Mucosa of descending colon (tissue), 3 donors: ENCODE measurements at places on chromosomes 3 and 15. TPM values are rescaled to one million over a fixed set of nuclear protein-coding genes. Genes with fewer than 3 reads are reported as not detected.

DNA sequence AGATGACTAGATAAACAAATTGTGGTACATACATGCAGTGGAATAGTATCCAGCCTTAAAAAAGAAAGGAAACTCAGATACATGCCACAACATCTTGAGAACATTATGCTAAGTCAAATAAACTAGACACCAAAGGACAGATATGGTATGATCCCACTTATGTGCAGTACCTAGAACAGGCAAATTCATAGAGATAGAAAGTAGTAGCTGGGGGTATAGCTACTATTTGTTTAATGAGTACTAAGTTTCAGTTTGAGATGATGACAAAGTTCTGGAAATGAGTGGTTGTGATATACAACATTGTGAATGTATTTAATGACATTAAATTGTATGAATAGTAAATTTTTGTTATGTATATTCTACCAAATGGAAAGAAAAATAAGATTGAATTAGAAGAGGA lies 477.2 kb upstream of the CFAP20DC start:
- no peak for DNase-seq

ITPKA gene
- total RNA-seq = 18.3 TPM

DNA sequence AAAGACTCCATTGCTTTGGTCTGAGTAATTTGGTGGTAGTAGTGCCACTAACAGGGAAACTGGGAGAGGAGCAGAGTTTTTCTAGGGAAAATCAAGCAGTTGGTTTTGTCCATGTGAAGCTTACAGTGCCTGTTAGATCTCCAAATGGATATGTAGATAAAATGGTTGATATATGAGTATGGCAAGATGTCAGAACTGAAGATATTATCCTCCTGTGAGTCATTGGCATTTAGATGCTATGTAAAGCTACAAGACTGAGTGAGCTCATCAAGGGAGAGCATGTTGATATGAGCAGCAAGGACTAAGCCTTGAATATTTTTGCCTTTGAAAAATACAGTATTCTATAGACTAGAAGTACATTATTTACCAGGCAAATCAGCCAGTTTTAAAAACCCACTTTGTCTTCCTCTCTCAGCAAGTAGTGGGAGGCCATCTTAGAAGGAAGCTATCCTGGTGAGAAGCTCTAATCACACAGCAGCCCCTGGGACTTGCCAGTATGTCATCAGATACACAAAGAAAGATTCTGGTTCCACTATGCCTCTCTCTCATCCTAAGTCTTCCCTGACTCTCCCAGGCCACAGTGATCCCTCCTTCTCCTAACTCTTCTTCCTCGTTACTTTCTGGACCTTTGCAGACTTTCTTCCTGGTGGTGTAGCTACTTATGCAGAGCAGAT lies 77.4 kb upstream of the ANKRD28 start:
- DNase-seq = no peak

DZIP1L gene
- 3.2 TPM for total RNA-seq

ZIC4 gene
- total RNA-seq = not detected

GRCh38 chr15:82137261-82137660 lies 91.4 kb upstream of the MEX3B start:
- no peak for DNase-seq

DNA sequence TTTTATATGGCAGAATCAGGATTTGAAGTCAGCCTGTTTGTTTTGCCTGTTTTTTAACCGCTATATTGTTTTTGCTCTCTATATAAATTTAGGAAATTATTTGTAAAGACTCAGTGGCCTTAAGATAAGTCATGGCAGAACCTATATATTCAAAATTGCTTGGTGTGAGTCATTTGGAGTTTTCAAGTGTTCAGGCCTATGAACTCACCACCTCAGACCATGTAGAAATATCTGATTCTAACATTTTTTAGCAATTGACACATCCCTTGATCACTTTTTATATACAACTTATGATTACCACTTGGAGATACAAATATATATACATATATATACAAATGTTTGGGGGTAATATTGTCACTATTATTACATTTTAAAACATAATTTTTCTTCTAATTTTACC lies 95.7 kb downstream of the VGLL3 start:
- DNase-seq = no peak

- no peak for DNase-seq
These were observed 5.2 kb upstream of the YEATS2 start for GRCh38 chr3:183692436-183692835.

- DNase-seq = no peak
These were observed 269.2 kb downstream of the ZBBX start for GRCh38 chr3:167110901-167111300.

GRCh38 chr3:190024912-190025311 lies 95.8 kb downstream of the P3H2 start:
- no peak for DNase-seq

LDHAL6B gene
- not detected for total RNA-seq

- DNase-seq = no peak
These were observed 650.4 kb downstream of the FHIT start for GRCh38 chr3:60600848-60601247.

DNA sequence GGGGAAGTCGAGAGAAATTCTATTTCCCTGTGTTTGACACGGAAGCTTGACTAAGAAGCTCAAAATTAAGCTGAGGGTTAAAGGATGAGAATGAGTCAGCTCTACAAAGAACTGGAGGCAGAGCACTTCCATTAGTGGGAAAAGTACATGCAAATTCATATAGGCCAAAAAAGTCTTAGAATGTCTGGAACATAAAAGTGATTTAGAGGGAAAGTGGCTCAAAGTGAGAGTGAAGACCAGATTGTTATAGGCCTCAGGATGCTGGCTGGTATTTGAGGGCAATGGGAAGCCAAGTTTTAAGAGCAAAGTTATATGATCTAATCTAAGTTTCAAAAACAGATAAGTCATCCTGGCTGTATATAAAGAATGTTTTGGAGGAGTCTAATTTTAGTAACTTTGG lies 857.3 kb downstream of the NAALADL2 start:
- DNase-seq = no peak

CPNE9 gene
- not detected for total RNA-seq
